IPS DF 19.7 (cell line): ENCODE measurements at places on chromosomes 3 and 15.
A peak's percentile ranks its signal among the peaks of the same experiment; 100 is the strongest.

DNA sequence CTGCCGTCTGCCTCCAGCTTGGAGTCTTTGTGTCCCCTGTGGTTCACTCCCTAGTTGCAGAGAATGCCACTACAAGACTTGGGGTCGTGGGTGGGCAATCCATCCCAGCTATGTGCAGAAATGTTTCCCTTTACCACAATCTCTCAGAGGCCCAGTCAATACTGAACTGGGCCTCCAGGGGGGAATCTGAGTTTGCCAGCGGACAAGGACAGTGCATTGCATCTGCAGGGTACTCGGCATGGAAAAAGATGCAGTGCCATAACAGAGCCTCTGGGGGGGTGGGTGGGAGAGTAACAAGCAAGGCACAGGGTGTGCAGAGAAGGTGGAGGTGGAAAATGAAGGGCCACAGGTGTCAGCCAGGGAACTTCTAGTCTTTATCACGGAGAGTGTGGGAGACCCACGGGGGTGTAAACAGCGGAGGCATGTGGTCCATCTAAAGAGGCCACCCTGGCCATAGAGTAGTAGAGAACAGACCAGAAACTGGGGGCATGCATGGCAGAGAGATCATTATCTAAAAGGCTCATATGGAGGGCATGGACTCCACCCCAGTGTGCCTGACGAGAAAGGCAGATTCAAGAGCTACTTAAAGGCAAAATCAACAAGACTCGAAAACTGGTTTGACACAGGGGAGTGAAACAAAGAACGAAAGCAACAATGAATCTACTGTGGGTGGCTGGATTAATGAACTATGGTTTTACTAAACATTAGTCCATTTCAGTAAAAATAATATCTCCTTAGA, 182.4 kb downstream of the ANXA2 start:
- DNase-seq = no peak

DNA sequence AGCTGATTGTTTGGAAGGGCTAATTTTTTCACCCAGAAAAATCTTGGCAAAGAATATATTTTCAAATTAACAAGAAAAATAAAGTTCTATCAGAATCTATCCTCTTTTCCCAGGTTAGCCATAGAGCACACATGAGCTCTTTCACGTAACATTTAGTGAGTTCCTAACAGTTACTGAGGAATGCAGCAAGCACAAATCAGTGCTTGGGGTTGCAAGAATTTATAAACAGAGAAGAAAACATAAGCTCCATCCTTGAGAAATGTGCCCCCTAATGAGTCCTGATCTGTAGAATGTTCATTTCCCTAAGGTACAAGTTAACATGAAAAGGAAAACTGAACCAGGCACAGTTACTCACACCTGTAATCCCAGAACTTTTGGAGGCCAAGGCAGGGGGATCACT, 13.9 kb downstream of the EOGT start:
- no peak for DNase-seq

DNA sequence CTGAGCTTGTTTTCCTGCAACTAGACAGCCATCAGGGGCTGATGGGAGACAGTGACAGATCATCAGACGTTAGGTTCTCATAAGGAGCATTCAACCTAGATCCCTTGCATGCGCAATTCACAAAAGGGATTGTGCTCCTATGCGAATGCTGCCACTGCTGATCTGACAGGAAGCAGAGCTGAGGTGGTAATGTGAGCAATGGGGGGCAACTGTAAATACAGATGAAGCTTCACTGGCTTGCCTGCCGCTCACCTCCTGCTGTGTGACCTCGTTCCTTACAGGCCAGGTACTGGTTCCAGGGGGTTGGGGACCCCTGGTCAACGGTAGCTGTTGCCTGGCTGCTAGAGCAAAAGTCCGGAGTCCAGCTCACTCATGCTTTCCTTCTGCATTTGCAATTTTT, 26.4 kb upstream of the KCNAB1 start:
- DNase-seq = peak; percentile 20

GRCh38 chr3:178231645-178232044, 304.6 kb upstream of the KCNMB2 start:
- no peak for DNase-seq

DNA sequence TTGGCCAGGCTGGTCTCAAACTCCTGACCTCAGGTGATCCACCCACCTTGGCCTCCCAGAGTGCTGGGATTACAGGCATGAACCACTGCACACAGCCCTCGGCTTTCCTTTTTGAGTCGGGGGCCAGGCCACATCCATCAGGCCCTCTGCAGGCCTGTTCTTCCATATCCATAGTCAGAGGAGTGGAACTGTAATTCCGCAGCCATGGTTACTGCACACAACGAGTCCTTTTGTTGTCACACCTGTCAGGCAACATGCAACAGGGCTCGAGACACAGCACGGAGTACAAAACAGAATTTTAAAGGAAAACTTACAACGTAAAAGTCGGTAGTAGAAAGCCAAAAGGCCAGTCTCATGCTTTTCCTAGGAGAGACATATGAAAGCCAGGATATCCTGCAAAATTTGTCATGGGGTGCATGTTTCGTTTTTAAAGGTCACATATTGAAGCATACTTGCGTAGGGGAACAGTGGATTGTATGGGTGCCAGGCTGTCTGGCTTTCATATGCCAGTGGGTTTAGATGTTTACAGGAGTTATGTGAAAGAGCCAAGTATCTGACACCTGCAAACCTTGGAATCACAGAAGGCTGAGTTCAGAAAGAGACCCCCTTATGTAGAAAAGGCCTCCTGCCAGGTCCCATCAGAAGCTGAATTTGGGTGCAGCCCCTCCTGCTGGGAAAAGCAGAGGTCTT, 63.2 kb upstream of the LPP start:
- DNase-seq = no peak
